ENCODE measurements at places on chromosomes 11 and 22.

GRCh38 chr11:43708776-43709175, 28.2 kb downstream of the HSD17B12 start:
- DNase-seq, result no peak

DNA sequence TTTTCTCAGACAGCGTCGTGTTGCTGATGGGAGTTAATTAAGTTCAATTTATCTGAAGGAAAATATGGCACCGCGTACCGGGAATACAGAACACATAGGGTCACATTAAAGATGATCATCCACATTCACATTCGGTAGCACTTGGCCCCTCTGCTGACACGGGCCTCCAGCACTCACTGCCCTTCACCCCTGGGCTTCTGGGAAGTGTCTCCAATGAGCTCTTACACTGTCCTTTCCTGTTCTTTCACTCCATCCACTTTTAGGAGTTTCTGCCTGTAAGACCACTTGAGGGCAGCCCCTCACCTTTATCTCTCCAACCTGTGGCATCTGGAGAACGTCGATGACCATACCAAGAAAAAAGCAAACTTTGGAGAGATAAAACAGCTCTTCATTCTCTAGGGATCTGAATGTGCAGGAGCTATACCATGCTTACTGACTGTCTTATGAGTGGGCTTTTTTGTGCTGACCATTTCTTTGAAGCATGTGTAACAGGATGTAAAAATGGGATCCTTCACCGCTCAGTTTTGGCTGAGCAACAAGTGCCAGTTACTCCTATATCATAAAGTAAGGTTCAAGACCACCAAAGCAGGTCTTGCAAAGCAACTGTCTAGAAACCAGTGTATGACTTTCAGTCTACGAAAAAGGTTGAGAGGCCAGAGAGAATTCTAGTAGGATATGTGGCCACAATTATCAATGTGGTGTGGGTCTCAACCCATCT, 1.1 kb upstream of the SERGEF start:
- no peak for DNase-seq

DNA sequence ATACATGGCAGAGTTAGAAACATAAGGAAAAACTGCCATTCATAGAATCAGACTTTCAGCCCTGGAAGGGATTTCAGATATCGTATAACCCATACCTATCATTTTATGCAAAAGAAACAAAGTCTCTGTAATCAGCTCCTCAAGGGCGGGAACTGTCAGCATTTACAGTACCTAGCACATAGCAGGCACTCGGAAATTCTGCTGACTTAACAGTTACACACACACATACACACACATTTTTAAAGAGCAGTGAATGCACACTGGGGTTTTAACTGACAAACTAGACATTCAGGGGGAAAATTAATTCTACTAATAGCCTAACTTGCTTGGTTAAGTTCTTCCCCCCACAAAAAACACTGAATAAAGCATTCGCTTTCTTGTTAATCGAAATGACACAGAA, 8.7 kb downstream of the GNG3 start:
- no peak for DNase-seq

- DNase-seq, result no peak
Measured at GRCh38 chr11:127559978-127560377, 559.4 kb upstream of the KIRREL3 start.

DNA sequence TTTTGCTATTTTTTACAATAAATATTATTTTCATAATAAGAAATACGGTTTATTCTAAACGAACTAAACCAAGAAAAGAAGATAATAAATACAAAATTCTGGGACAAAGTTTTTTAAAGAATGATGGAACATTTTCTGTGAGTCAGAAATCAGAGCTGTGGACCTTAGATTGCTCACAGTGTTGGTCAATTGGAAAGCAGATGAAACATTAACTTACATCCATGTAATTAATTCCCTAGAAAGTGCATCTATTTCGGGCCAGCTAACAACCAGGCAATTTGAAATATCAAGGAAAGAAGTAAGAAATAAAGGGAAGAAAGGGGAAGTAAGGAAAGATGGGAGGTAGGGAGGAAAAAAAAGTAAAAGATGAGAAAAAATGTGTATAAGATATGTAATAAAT, 1569.8 kb upstream of the TENM4 start:
- DNase-seq, result no peak

- no peak for DNase-seq
Measured at GRCh38 chr11:25612806-25613205, 719.1 kb upstream of the ANO3 start.

DNA sequence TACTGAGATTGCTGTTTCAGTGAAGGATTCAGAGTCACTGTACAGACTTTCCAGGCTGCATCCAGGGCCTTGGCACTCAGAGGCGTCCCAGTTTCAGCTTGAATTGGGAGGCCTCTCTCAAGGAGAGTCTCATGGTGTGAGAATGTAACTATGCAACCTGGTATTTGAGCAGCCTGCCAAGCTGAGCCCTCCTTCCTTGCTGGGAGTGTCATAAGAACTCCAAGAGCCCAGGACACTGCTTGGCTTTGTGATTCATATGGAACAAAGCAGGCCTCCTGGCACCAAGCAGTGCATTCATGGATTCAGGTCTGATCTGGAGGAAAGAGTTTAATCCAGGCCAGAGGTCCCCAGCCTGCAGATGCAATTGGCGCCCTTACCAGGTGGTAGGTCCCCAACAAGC, 171.7 kb downstream of the DBX1 start:
- no peak for DNase-seq

GRCh38 chr11:80629466-80629865, 1188.6 kb upstream of the TENM4 start:
- DNase-seq, result no peak

- no peak for DNase-seq
Measured at GRCh38 chr11:44614281-44614775, 48.9 kb downstream of the CD82 start.

- no peak for DNase-seq
Measured at GRCh38 chr11:117316197-117316961, at the start of gene BACE1. Gene BACE1 (minus strand): TSS chr11:117316256. CDS start chr11:117315795, 461 bp downstream.

- no peak for DNase-seq
Measured at GRCh38 chr11:20064961-20065405, 95.3 kb downstream of the DBX1 start.

DNA sequence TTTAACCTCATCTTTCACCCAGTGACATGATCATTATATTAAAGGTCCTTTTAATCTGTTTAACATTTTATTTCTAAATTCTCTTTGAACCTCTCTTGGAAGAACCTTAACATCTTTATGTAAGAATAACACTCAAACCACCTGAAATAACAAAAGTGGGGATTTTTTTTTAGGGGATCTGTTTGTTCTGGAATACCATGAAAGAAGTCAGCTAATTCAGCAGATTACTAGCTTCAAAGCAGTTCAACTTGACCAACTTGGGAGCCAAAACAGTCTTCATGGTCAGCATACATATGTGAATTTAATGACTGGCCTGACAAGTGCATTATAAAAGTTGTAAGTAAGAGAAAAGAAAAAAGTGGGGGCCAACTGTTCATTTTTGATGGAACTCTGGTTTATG, 52.3 kb downstream of the CCDC34 start:
- no peak for DNase-seq

DNA sequence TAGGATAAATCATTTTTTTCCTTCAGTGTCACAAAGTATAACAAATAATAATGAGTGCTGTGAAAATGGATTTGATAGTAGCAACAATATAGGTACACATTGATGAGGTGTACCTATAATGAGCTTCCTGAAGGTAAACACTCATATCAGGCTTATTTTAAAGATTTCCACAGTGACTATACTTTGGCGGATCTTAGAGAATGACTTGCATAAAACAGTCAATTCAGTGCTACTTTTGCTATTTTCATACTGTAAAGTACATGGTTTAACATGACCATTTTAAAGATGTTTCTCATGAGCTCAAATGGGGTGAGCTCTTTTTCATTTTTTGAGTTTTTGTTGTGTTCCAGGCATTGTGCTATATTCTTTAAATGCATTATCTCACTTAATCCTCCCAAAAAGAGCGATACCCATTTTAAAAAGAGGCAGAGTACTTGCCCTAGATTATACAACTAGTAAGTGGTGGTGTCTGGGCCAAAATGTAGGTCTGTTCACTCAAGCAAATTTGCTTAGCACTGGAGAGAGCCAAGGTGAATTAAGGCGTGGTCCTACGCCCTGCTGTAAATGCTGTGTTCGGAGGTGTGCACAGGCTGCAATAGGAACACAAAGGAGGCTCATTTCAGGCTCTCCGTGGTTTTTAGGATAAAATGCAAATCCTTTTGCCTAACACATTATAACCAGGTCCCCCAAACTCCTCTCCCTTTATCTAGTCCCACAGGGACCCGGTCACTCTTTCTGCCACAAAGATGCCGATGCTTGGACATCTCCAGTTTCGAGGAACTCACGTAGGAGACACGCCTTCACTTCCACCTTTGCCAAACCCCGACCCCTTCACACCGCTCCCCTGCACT, 617 bp upstream of the ALKBH3 start:
- no peak for DNase-seq

DNA sequence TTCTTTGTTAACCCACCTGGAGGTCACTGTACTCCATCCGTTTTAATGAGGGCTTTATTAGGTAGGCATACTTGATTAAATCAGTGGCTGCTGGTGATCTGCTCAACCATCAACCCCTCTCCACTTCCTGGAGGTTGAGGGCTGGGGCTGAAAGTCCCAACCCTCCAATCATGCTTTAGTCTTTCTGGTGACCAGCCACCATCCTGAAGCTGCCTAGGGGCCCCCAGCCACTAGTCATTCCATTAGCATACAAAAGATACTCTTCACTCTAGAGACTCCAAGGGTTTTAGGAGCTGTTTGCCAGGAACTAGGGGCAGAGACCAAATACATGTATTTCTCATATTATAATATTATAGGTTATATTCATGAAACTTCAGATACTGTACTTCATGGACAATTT, 13.5 kb downstream of the DNAJC24 start:
- no peak for DNase-seq

DNA sequence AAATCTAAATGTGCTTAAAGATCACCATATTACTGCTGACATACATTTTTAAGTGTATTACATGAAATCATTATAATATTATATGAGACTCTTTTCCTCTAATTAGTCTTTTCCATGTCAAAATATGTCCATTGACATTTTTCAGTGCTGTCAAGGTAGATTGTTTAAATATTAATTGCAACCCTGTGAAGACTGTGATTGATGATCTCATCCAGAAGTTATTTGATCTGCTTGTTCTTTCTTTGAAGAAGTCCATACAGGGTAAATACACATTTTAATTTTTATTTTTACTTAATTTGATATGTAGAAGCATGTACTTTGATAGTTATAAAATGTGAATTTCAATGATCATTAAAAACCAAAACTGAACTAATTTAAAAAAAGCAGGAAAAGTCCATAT, 38.4 kb downstream of the DYNC2H1 start:
- no peak for DNase-seq

DNA sequence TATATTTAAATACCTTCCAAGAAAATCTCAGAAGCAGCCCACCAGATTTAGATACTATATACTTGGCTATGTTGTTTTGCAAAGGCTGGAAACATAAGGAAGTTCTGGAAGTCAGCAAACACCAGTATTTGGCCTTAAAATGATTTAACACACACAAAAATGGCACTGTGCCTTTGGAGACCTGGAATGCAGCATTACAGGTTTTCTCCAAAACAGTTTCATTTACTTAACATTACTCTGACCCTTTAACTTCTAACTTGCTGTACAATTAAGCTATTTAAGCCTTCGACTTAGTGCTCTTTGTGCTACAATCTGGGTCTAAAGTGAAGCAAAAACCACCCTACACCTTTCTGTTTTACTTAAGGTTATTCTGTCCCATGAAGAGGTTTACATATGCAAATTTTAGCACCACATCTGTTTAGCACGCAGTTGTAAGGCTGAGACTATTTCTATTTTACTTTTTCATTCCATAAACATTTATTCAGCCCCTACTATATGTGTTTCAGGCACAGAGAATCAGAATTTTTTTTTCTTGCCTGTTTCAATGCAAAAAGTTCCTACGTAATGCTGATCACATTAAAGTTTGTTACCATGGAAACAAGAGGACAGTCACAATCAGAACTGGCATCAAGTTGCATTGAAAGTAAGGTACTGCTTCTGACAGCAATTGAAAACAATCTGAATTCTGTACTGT, 70.3 kb downstream of the MAML2 start:
- no peak for DNase-seq

DNA sequence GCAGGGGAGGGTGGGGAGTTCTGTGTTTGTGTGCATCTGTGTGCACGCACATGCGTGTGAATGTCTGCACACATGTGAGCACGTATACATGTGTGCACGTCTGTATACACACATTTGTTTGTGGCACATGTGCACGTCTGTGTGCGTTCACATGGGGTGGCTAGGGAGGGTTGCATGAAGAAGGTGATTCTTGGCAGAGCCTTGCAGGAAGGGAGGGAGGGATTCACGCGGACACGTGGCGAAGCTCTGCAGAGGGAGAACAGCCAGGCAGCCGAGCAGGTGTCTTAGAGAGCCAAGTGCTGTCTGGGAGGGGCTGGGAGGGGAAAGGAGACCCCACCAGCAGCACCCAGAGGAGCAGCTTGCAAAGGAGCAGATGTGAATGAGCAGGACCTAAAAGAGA, 372.1 kb downstream of the BRD1 start:
- DNase-seq, result no peak

DNA sequence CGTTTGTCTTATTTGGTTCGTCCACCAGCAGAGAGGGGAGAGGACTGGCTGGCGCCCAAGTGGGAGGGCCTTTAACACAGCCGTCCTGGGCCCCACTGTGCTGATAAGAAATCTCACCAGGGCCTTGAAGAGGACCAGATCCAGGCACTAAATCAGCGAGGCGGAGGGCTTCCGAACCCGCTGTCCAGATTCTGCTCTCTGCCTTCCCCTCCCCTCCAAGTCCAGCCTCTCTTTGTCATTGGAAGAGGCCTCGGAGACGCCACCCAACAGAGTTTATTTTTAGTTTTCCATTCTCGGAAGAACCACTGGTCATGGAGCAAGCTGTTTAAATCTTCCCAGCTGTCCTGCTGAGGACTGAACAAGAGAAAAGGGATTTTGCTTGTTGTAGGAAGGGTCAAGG, 9.3 kb upstream of the FXYD6 start:
- DNase-seq, result no peak

GRCh38 chr22:34804604-34805003, 261.4 kb upstream of the ISX start:
- no peak for DNase-seq

GRCh38 chr22:32814285-32814860, 12.9 kb downstream of the TIMP3 start:
- no peak for DNase-seq

DNA sequence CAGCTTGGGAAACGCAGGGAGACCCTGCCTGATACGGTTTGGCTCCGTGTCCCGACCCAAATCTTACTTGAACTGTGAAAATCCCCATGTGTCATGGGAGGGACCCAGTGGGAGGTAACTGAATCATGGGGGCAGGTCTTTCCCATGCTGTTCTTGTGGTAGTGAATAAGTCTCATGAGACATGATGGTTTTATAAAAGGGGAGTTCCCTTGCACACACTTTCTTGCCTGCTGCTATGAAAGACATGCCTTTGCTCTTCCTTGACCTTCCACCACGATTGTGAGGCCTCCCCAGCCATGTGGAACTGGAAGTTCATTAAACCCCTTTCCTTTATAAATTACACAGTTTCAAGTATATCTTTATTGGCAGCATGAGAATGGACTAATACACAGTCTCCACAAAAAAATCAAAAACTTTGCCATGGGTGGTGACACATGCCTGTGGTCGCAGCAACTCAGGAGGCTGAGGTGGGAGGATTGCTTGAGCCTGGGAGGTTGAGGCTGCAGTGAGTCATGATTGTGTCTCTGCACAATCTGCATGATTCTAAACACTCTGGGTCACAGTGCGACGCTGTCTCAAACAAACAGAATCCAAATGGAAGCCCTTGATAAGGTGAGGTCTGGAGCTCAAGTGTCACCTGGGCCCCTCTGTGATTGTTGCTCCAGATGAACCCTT, 34.9 kb downstream of the SYN3 start:
- DNase-seq, result no peak

Data from KG1 (cell line).